ENCODE measurements at places on chromosomes 6 and 20.

GRCh38 chr6:161265975-161266374 lies 7.9 kb downstream of the AGPAT4 start:
- DNase-seq = no peak

DNA sequence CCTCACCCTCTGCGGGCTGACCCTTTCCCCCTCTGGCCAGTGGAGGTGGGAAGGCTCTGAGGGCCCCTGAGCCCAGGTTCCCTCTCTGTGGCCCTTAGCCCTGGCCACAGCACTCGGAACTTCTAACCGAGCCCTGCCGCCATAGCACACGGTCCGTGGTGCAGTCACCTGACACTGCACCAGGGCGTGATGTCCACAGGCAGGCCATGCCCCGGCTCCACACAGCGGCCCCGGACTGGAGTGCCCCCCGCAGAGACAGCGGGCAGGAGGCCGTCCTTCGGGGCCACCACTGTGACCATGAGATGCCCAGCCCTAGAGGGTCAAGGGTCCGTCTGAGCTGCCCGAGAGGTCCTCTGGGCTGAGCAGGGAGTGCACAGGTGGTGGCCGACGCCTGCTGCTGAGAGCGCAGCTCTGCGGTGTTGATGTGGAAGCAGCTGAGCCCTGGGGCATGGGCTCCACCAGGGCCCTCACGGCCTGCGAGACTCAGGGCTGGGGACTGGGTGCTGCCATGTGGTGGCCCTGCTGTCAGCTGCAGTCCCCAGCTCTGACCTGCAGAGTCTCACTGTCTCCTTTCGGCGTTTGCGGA lies 11.2 kb upstream of the BHLHE23 start:
- DNase-seq = no peak

- no peak for DNase-seq
Measured at GRCh38 chr6:111803804-111804203, 69.4 kb downstream of the FYN start.

DNA sequence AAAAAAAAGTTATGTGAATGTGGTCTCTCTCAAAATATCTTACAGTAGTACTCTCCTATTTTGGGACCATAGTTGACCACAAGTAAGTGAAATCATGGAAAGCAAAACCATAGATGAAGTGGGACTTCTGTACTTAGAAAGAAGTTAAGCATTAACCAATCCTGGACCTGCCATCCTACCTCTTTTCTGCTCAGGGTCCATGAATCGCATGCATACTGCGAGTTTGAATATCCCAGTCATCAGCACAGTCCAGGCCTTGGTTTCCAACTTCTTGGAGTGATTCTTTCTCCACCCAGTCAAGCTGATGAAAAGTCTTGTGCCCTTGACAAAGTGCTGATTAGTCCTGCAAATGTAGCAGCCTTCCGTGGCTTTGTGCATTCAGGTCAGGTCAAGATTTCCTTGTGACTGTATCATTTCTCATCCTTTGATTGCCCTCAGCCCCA lies 46.0 kb downstream of the RNF217 start:
- no peak for DNase-seq

DNA sequence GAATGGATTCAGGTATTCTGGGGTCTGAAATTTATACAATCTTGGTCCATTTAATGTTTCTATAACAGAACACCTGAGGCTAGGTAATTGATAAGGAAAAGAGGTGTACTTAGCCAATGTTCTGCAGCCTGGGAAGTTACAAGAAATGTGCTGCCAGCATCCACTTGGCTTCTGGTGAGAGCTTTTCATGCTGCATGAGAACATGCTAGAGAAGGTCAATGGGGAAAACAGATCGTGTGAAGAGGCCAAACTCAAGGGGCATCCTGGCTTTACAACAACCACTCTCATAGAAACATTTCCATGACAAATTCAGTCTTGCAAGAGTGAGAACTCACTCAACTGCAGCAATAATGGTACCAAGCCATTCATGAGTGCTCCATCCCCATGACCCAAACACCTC lies 16.8 kb downstream of the IL22RA2 start:
- no peak for DNase-seq

DNA sequence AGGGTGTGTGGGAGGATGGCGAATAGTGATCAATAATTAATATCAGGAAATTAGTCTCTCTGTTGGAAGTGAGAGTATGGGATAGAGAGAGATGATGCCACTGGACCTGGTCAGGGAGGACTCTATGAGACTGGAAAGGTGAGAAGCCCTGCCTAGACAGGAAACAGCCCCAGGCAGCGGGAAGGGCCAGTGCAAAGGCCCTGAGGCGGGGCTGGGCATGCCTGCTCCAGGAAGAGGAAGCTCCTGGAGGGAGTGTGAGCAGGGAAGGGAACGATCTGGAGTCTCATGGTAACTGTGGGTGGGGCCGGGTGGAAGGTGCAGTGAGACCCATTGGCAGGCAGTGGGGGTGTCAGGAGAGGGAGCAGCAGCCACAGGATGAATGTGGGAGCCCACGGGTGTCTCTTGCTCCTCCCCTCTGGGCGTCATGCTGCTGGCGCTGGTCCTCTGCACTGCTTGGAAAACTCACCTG lies 1.8 kb upstream of the CST3 start:
- no peak for DNase-seq

DNA sequence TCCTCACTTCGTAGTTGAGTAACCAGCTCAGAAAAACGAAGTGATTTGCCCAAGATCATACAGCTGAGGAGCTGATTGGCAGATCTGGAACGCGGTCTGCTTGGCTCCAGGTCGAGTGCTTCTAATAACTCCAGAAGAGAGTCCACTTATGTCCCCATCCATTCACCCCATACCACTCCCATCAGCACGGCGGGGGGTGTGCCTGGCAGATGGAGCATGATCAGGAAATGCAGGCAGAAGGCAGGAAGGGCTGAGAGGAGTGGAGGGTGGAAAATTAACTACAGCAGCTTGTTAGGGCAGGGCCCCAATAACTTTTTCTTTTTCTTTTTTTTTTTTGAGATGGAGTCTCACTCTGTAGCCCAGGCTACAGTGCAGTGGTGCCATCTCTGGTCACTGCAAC lies 15.0 kb downstream of the FITM2 start:
- DNase-seq = no peak

DNA sequence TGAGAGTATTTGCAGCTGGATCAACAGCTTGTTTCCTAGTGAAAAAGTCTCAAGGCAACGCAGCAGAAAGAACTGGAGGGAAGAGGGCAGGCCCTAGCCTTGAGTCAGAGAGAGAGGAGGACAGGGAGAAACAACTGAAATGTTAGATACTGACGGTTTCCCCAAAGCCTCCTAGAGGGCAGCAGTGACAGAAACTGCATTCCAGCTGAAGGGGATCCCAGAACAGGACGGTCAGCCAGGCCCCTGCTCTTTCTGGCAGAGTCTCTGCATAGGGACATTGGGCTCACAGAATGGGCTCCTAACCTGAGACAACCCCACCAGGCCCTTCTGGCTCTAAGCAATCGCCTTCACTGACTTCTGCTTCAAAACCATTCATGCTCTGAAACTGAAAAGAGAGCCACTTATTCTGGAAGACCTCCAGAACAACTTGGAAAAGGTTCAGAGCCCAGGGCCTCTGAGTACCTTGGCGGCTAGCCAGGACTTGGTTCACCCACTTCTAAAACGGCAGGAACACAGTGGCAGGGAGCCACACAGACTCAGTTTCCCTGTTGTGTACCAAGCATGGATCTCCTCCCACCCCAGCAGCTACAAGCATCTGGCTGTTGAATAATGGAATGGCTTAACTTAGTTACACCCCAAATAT lies 72.9 kb downstream of the PSMB1 start:
- DNase-seq = peak; percentile 24

GRCh38 chr6:103893141-103893581 lies 966.6 kb downstream of the HACE1 start:
- no peak for DNase-seq

- peak; percentile 86 for DNase-seq
Measured at GRCh38 chr6:158644231-158645063, at the start of gene DYNLT1. TSS of gene DYNLT1 (minus strand) at chr6:158644743. CDS start at chr6:158644708, 35 bp downstream.

GRCh38 chr6:36201612-36202011 lies 5.1 kb downstream of the BRPF3 start:
- no peak for DNase-seq
